Activated CD4-positive, alpha-beta T cell treated with anti-CD3 and anti-CD28 coated beads, Interleukin-2, amount 50 U/mL, for 16 hours (primary cell): ENCODE measurements at places on chromosomes 11 and 22.

GRCh38 chr22:39130152-39130704, 22.3 kb downstream of the CBX7 start:
- DNase-seq, result no peak

- no peak for DNase-seq
Observed at GRCh38 chr11:124211321-124211720, 28.2 kb downstream of the OR10D3 start.

GRCh38 chr11:113998574-113998973, 23.7 kb downstream of the HTR3A start:
- no peak for DNase-seq

GRCh38 chr11:105960252-105961245, 61.5 kb downstream of the MSANTD4 start:
- DNase-seq, result no peak

DNA sequence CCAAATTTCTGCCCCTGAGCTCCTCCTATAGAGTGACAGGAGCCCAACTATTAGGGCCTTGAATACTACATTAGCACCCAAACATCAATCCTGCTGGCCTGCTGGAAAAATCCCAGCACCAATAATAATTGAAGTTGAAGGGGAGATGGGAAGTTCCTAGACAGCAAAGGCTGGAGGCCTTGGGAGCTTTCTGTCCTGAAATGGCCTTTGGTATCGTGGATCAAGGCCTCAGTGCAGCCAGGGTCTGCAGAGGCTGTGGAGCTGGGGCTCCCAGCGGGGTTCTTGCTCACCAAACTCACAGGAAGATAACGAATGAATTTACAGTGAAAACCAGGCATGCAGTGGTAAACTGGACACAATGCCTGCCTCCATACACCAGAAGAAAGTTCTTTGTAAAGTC, 9.2 kb upstream of the MICALL1 start:
- DNase-seq, result no peak

- no peak for DNase-seq
Observed at GRCh38 chr11:2311353-2312133, 9.7 kb downstream of the TSPAN32 start.

DNA sequence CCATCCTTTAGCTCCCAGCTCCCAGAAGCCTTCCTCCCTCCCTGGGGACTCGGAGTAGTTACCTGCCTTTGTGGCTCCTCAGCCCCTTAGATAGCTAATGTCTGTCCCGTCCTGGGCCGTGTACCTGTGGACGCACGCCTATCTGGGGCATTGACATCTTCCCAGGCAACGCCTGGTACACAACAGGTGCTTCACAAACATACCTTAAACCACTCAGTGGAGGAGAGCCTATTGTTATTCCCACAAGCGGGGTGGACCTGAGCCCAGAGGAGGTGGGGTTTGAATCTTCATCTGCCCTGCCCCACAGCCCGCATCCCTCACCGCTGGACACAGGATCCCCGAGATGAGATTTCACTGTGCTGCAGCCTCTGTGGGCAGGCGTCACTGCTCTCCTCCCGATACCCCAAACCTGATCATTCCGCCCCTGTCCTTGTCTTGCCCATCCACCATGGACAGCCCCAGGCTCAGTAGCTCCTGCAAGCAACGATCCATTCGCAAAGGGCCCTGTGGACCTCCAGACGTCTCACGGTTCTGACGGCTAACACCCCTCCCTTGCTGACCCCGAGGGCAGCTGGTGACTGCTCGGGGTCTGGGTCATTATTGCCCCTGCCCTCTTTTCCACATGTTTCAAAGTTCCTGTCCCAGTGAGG, 73.8 kb upstream of the SHISAL1 start:
- DNase-seq, result no peak
